ENCODE measurements at places on chromosomes 1 and 21.

DNA sequence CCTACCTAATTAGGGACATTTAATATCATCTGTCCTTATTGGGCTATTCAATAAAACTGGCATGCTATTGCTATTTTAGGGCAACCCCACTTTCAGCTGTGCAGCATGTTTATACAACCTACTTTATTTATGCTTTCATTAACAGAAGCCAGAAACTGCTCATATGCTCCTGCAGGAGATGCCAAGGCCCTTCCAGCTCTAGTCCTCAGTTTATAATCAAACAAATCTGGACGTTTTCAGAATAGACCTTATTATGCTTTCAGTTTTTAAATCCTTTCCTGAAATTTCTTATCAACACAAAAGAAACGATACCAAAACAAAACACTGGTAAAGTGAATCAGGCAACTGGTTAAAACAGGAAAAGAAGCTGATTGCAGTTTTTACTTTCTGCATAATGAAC, 53.2 kb downstream of the PTGS2 start:
- DNase-seq: no peak

GRCh38 chr1:74964508-74965102, 169.6 kb upstream of the LHX8 start:
- no peak for DNase-seq

DNA sequence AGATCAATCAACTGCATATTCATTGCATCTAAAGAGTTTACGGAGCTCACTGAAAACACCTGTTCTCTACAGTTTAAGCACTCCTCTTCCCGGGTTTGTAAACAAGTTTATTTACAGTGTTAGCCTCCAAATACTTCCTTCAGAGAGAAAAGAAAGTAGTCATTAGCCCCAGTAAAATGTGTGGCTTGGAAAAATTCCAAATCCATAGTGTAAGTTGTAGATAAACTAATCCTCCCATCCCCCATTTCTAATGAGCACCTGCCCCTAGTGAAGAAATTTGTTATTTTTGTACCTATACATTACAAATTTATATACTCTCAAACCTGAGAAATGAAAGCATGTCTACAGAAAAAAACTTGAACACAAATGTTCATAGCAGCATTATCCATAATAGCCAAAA, 21.9 kb downstream of the PUM1 start:
- DNase-seq: no peak

GRCh38 chr1:164524810-164525209, 34.2 kb upstream of the PBX1 start:
- DNase-seq: no peak

- DNase-seq: no peak
These were observed 56.0 kb upstream of the CNIH3 start for GRCh38 chr1:224559981-224560728.

GRCh38 chr1:166378805-166379204, 212.0 kb upstream of the FAM78B start:
- no peak for DNase-seq

DNA sequence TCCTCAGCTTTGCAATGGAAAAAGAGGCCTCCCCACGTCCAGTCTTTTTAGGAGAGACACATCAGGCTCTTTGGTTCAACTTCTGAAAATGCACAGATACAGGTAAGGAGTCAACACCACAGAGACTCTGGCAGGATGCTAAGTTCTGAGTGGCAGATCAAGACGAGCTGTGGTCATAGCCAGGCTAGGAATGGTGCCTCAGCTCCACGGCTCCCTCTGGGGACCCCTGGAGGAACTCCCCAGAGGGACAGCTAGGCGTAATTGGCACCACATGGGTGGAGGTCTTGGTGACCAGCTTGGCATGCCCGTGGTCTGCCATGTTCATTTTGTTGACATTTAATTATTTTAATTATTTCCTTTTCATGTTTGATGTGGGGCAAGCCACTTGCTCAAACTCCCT, 206.1 kb downstream of the KAZN start:
- peak; percentile 36 for DNase-seq

GRCh38 chr1:113783254-113784103, 24.2 kb upstream of the PHTF1 start:
- DNase-seq: no peak

DNA sequence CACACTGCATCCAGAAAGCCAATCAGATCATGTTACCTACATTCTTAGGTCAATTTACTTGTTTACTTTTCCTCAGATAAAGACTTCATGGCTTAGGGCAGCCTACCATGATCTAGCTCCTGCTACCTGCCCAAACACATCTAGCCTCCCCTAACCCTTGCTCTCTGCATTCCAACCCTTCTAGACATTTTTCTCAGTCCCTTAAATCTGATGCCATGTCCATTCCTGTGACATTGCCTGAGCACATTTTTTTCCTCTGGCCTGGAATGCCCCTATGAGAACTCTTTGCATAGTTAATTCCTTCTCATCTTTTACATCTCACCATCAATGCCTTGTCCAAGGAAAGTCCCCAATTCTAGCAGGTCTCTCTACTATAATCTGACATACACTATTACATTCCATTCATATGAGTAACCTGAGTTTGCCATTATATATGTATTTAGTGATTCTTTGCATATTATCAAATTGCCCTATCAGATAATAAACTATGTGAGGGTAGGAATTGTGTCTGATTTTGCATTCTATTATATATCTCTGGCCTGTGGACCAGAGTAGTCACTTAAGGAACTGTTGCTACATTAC, 166.9 kb downstream of the COL11A1 start:
- no peak for DNase-seq

DNA sequence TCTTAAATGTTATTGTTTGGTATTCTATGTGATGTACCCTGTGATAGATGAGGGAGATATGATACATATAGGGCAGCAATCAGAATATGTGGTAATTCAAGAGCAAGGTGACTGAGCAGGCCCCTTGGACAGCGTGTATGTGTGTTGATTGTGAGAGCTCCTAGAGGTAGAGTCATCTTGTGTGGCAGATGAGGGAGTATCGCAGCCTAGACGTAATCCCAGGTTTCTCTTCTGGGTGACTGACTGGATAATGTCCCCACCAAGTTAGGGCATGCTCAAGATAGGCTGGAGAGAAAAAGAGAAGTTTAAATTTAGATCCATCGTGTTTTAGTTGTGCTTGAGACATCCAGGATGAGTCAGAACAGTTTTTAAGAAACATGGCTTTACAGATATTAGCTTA, 185.3 kb downstream of the ZP4 start:
- no peak for DNase-seq

DNA sequence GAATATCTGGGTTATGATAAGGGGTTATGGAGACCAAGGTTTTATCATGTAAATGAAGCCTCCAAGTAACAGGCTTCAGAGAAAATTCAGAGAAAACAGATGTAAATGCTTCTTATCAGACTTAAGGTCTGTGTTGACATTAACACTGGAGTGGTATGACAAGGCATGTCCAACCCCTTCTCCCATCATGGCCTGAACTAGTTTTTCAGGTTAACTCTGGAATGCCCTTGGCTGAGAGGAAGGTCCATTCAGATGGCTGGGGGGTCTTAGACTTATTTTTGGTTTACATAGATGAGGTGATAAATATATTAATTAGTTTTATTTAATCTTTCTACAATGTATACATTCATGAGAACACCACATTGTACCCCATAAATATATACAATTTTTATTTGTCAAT, 399.6 kb downstream of the TBX15 start:
- DNase-seq: no peak

- DNase-seq: no peak
These were observed 12.9 kb downstream of the DESI2 start for GRCh38 chr1:244665771-244666217.

GRCh38 chr1:3012456-3013291, 8.6 kb upstream of the ACTRT2 start:
- DNase-seq: peak; percentile 78

DNA sequence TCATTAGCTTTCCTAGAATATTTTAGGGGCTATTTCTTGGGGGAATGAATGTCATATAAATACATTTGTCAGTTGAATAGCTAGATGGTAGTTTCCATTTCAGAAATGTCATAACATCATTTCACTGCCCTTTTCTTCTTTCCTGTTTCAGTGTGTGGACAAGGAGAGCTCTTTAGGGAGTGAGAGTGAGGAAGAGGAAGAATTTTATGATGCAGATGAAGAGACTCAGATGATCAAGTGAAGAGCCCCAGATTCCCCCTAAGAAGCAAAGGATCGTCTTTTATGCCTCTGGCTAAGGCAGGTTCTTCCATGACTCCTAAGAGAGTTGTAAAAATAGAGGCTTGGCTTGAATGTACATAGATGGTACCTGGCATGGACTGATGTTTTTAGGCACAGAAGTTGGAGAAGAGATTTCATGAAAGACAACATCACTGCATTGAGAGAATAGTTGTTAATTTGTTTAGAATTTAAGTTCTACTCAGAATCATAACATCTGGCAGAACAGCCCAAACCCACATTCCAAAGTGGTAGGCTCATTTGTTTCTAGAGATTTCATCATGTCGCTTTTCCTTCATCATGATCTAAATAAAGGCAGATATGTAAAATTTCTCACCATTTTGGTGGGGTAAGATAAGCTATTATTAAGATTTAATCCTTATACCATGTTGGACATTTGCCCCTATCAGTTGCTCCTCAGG, 44.2 kb upstream of the MAB21L3 start:
- DNase-seq: no peak

- DNase-seq: no peak
These were observed 10.6 kb downstream of the PARP1 start for GRCh38 chr1:226397011-226397926.

GRCh38 chr1:36155408-36156328, at the start of gene MAP7D1:
Gene MAP7D1 (plus strand): TSS chr1:36156160. CDS start chr1:36156418, 258 bp downstream.
- peak; percentile 73 for DNase-seq

GRCh38 chr1:225508538-225509375, 80.9 kb upstream of the LBR start:
- no peak for DNase-seq

DNA sequence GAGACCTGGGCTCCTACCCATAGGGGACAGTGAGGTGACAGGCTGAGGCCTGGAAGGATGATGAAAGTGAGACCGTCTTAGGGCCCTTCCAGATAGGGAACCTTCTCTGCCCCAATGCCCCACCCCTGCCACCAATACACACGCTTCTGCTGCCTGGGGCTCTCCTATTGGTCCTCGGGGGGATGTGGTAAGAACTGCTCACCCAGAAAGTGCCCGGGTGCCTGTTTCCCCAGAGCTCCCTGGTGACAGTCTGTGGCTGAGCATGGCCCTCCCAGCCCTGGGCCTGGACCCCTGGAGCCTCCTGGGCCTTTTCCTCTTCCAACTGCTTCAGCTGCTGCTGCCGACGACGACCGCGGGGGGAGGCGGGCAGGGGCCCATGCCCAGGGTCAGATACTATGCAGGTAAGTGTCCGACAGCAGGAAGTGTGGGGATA, 948 bp downstream of the SEMA4A start:
- no peak for DNase-seq

DNA sequence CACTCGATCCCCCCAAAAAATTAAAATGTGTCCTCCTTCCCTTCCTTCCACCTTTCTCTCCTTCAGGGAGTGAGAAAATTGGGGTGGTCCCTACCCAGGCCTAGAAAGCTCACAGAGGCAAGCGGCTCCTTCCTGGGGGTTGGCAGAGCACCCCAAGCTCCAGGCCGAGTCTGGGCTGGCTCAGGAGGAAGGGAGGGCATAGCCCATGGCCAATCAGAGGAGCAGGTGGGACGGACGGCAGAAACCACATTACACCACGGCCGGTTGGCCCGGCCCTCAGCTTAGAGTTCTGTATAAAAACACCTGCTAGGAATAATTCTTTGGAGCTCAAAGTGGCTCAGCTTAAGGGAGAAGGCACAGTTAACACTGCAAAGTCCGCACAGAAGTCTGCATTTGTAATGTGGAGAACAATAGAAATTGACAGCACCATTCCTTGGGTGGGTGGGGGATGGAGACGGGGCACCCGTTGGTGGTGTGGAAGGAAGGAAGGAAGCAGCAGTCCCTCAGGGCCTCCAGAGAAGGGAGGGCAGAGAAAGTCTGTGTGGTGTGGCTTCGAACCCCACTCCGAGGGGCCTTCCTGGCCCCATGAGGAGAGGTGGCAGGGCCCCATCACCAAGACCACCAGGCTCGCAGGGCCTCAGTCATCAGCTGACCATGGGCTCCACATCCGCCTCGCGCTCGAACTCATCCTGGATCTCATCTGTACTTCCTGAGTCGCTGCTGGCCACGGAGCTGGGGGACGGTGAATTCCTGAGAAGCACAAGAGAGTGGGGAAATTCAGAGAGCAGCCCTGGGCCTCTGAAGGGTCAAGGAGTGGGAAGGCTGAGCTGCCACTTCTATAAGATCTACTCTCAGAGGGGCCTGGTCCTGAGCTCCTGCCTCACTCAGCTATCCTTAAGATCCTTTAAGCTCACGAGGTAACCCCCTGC, 5.8 kb upstream of the ALDH4A1 start:
- DNase-seq: no peak

DNA sequence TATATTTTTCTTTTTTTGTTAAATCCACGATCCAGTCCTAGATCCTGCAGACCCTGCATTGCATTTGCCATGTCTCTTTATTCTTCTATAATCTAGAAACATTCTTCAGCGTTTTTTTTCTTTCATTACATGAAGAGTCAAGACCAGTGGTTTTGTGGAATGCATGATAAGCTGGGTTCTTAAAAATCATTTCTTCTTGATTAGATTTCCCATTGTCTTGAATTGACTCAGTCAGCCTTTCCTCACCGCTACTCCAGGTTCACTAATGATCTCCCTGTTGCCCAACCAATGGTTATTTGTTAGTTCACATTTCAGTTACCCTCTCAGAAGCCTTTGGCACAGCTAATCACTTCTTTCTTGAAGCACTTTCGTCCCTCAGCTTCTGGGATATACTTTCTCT, 25.2 kb downstream of the CHD1L start:
- no peak for DNase-seq

GRCh38 chr1:110059133-110059863, 11.2 kb downstream of the ALX3 start:
- DNase-seq: no peak

GRCh38 chr1:84410328-84411095, 12.2 kb downstream of the DNASE2B start:
- no peak for DNase-seq

DNA sequence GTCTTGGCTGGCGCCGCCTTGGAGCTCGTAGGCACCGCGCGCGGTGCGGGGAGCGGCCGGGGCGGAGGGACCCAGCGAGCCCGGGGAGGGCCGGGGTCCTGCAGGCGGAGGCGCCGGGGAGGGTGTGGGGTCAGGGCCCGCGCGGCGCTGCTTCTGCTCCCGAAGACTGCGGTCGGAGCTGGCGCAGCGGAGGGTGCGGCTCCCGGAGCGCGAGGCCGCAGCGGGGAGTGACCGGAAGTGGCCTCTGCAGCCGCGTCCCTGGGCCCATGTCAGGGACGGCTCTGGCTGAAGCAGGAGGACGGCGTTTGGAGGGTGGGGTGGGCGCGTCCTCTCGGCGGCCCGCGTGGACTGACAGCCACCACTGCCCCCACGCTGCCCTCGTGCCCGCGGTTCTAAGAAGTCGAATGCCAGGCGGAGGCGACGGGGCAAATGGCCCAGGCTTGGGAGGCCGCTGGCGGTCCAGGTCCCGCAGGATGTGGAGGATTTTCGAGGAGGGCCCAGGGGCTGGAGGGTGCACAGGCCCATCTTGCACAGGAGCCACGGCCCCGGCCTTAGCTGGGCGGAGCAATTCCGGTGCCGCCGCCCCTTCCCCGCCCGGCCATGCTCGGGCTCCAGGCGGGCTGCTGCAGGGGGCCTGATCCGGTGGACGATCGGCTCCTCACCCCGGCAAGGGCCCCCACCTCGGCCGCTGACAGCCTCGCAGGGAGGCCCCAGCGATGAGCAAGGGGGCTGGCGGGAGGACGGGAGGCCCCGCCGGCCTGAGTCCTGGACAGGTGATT, 7.7 kb upstream of the ZNF669 start:
- peak; percentile 36 for DNase-seq

Measured in endothelial cell (in vitro differentiated cells).